ENCODE measurements at places on chromosomes 11 and 22.

DNA sequence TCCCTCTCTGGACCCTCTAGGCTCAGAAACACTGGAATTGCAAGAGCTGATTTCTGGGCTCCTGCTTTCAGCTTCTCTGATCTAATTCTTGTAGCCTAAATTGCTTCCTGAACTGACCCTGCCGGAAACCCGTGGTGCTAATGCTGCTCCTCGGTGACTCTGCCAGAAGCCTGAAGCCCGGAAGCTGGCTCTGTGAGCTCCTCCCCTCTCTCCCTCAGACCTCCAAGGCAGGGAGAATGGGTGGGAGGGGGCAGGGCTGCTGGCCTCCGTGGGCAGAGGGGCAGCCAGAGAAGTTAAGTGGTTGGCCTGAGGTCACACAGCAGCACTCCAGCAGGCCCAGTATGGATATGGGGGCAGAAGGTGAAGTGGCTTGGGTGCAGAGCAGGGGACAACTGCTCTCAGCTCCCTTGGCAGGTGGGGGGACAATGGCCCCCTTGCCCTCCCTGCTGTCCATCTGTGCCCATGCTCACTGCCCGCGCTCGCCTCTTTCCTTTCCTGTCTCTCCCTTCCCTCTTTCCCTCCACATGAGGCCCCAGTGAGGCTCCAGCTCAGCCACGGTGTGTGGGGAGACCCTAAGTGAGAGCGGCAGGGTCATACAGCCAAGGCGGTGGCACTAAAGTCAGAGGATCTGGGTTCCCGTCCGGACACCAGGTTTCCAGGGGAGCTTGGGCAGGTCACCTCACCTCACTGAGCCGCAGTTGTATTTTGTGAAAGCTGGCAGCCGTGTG is 16.2 kb downstream of the CAPN5 start:
- peak; percentile 40 for DNase-seq

DNA sequence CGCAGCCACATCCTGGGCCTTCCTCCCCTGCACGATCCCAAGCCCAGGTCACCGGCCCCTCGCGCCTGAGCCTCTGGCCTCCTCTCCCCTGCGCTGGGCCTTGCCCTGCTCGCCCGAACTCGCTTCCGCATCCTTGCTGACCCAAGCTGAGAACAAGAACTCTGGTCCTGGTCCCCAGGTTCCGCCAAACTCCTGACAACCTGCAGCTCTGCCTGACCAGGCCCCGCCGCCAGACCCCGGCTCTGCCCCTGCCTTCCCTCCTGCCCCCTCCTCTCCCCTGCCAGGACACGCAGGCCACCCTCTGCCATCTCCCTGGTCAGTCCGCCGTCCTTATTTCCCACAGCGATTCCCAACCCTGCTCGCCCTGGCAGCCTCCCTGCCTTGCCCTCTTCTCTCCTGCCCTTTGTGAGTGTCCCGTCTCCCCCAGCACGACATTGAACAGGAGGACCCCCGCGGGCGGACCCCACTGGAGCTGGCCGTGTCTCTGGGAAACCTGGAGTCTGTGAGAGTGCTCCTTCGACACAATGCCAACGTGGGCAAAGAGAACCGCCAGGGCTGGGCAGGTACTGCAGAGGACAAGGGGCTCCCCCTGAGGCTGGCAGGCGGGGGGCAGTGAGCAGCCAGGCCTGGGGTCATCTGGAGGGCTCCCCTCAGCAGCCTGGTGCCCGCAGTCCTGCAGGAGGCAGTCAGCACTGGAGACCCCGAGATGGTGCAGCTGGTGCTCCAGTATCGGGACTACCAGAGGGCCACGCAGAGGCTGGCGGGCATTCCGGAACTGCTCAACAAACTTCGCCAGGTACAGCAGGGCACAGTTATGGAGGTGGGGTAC is 762 bp downstream of the ANKRD13D start:
- no peak for DNase-seq

DNA sequence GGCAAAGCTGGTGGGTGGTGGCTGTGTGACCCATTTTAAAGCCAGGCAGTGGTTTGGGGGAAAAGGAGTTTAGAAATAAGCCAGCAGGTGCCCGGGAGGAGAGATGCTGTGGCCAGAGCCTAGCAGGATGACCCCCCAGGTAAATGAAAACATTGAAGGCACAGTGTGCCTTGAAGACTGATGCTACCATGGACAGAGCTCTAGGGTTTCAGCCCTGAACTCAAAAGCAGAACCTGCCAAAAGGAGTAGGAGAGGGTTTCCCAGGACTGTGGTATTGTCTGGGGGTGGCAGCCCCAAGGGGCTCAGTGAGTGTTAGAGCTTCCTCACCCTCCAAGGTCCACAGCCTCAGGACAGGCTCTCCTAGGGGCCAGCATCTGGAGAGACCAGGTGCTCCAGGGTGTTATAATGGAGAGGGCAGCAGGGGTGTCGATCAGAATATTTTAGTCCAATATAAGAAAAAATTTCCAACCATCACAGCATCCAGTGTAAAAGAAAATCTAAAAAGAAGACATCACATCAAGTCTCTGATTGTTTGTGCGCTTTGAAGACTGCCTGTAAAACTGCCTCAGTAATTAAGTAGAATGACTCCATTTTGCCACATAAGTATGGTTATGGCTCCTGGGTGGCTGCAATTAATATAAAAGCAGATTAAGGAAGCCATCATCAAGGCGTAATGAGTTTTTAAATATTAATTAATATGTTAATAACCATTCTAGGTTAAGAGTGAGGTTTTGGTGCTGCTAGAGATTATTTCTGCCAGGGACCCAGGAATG is 88.6 kb upstream of the LMO1 start:
- DNase-seq: no peak

DNA sequence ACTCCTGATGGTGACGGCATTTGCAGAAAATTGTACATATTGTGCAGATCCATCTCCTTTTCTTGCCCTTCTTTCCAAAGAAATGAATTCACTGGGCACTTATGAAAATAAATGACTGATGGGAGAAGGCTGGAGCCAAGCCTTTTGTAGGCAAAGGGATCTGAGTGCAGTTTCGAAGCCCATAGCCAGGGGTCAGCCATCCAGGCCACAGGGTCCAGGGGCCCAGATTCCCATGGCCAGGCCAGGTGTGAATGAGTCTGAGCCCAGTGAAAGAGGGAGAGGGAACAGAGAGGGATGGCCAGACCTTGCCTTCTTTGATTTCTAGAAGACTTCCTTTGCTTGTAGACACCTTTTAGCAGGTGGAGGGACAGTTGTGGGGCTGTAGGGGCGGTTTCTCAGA is 209.1 kb downstream of the KIRREL3 start:
- no peak for DNase-seq

DNA sequence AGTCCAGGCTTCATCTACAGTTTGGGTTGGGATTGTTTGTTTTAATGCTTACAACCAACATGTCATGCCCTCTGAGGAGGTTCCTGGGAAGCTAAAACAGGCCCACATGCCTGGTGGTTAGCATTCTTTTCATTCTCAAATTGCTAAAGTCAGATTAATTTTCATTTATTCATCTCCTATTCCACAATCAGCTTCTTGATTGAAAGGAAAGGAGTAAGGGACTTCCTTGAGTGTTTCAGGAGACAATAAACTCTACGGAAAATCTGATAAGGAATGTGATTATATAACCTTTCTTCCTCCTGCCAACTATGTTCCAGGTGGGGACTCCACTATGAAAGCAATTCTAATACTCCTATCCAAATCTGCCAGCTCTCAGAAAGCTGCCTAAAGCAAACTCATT is 30.8 kb downstream of the MRTFA start:
- no peak for DNase-seq

GRCh38 chr11:15774388-15774939 is 581.9 kb downstream of the SOX6 start:
- DNase-seq: no peak

DNA sequence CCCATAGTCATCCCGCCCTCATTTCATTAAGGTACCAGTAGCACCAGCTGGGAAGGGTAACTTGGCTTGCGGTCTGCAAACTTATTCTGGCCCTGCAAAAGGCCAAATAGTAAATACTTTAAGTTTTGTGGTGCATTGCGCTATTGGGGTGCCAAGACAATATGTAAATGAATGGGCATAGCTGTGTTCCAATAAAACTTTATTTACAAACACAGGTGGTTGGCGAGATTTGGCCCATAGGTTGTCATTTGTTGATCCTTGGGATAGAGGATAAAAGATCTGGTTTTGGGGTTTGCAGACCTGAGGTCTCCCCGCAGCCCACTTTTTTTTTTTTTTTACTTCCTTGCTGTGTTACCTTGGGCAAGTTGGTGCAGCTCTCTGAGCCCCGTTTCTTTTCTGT is 127.4 kb downstream of the MIAT start:
- no peak for DNase-seq

DNA sequence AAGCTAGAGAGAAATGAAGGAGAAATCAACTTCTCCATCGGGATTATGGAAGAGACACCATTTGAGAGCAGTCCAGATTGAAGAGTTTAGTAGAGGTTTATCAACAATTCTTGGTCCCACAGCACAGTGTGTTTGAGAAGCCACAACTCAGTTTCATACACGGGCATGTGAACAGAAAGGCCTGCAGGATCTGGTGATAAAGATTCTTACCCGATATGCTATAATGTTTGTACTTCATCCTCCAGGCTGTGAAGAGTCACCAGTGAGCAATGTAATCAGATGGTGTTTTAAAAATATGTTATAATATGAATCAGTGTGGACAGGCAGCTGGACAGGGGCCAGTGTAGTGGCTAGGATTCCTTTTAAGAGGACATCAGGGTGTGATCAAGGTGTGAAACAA is 29.7 kb upstream of the VWA5A start:
- DNase-seq: no peak

DNA sequence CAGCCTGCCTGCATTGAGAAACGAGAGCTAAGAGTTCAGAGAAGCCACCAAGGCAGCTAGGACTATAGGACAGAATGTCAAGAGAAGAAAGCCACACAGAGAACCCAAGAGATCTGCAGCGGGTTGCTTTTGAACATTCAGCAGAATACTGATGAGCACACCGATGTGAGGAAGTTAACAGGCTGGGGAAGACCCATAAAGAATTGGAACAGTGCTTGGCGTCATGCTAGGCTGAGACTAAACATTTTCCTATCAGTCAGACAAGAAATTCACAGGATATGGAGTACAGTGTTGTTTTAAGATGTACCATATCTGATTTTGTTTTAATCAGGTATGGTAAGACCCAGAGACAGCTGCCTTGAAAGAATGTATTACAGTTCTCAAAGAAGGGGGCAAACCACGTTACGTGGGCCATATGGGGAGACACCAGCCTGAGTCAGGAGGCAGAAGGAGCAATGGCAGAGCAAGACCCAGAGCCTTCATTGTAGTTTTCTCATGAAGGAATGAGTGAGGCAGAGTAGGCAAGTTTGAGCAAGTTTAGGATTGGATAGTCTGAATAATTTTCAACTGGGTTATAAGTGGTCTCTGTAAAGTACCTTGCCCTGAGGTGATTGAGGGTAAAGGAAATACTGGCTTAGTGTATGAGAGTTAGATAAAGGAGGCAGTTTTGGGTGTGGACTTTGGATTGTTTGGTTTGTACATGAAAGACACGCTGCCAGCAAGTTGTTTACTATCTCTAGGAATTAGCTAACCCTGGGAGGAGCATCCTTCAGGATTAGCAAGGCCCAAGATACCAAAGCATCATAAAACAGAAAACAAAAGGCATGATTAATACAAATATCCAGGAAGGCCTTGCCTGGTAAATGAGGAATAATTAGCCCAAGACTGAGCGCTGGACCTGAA is 14.3 kb downstream of the LRRC75B start:
- DNase-seq: no peak

DNA sequence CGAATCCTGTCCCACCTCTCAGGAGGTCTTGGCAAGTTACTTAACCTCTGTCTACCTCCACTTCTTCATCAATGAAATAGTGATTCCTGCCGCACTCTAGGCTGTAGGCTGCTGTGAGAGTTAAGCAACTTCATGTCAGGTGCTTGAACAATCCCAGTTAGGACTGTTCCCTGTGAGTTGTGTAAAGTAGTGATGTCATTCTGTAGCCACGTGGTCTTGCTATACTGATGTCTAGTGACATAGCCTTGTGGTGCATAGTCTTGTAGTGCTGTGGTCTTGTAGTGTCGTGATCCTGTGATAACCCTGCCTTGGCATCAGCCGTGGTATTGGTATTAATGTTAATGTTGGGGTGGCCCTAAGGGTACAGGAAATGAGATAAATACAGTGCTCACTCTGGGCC is 30.3 kb upstream of the PRR5 start:
- peak; percentile 28 for DNase-seq

GRCh38 chr11:45502226-45502545 is 163.2 kb downstream of the CHST1 start:
- no peak for DNase-seq
